Non-pigmented ciliary epithelial cell (primary cell): ENCODE measurements at places on chromosomes 3 and 15.
A peak's percentile ranks its signal among the peaks of the same experiment; 100 is the strongest.

DNA sequence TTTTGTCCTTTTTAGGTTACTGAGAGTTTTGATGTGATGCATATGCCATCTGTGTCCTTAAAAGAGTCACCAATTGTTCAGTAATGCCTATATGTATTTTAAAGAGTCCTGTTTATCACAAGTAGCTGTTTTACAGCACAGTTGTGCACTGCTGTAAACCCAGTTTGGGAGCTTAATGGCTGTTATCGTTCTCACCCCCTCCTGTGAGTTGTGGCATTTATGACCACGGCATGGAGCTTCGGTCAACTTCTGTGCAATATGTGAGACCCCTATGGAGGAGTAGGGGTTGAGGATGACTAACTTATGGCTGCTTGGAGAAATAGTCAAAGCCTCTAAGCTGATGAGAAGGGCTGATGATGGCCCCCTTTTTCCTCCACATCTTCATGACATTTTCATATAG is 67.2 kb downstream of the ARHGEF26 start:
- no peak for DNase-seq

GRCh38 chr3:132416161-132416560 is 1.1 kb upstream of the DNAJC13 start:
- no peak for DNase-seq

DNA sequence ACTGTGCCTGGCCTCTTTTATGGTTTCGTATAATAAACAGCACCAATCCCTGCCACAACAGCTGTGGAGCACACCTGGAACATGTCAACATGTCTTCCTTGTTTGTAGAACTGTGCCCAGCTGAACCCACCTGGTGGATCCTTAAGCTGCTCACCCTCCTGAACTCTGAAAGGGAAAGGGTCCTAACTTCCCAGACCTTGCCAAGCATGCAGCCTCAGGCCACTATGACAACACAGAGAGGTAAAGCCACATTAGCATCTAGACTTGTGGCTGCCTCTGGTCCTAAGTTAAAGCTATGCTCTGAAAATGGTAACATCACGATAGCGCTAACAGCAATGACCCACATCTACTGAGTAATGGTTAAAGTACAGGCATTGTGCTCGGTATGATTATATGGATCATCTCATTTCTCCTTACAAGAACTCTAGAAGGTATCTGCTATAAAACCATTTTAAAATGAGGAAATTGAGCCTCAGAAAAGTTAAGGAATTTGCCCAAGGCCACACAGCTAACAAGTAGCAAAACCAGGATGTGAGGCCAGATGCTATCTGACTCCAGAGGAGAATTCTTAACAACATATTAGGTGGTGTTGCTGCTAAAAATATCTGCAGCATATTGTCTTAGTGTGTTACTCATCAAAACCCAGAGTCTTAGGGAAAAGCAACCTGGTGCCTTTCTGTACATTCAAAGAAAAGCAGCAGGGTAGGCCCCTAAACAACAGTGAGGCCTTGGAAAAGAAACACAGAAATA is 23.1 kb upstream of the HERC1 start:
- DNase-seq: peak; percentile 61

GRCh38 chr3:39350714-39351113 is 21.2 kb downstream of the CCR8 start:
- no peak for DNase-seq

DNA sequence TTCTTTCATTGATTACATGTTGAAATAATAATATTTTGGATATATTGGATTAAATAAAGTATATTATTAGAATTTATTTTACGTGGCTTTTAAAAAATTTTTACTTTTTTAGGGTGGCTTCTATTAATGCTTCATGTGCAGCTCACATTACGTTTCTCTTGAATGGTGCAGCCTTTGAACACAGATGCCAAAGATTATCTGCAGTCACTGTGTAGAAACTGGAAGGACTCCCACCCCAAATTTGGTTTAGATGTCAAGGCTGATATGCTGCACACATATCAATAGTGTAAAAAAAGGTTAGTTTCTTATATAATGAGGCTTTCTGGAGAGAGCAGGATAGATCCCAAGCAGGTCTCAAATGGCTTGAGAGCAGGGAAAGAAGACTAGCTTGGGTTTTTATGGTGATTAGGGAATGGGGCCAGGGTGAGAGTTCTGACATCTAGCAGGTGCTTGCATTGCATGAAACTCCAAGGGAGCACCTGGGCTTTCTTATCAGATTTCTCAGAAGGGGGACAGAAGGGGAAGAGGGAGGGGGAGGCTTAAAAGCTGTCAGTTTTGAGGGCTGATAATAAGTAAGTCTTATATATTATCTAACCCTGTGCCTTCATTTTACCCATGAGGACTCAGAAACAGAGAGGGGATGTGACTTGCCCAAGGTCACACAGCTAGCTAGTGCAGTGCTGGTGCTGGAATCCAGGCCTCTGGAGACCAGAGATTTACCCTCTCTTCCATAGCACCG is 89.6 kb downstream of the CHST2 start:
- no peak for DNase-seq

- DNase-seq: no peak
Measured at GRCh38 chr3:106033654-106034053, 164.8 kb upstream of the CBLB start.

DNA sequence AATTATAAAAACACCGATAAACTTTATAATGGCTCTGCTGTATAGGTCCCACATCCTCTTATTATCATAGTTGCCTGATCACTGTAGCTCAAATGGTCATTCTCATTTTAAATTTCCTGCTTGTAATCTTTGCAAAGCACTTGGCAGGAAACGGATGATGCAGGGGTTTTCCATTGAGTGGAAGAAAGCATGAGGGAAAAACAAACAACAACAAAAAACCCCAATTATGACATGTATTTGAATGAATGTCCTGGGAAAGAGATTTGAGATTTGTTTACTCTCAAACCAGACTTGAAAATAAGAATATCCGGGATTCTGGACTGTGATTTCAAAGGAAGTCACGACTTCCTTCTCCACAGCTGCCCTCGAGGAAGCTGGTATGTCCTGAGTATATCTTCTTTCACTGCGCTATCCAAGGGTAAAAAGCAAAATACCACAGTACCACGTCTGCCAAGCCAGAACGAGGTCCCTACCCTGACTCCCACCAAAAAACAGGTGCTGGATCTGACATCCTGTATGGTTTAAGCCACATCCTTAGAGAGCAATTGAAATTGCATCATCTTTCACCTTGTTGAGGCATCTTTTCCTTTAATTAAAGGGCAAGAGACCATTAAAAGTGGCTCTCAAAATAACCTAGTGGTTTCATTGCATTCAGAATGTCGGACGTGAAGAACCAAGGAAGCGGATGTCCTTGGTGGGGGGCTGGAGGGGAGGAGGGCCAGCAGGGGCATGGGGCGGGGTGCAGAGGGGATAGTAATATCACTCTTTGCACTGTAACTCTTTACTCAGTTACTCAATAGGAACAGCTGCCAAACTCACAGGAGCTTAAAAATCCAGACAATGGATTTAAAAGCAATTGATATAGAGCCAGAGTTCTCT is 13.5 kb upstream of the TIPIN start:
- no peak for DNase-seq

GRCh38 chr3:19866751-19867347 is 67.2 kb downstream of the EFHB start:
- DNase-seq: peak; percentile 24

- DNase-seq: no peak
Measured at GRCh38 chr3:33008282-33008681, 56.8 kb downstream of the CCR4 start.

DNA sequence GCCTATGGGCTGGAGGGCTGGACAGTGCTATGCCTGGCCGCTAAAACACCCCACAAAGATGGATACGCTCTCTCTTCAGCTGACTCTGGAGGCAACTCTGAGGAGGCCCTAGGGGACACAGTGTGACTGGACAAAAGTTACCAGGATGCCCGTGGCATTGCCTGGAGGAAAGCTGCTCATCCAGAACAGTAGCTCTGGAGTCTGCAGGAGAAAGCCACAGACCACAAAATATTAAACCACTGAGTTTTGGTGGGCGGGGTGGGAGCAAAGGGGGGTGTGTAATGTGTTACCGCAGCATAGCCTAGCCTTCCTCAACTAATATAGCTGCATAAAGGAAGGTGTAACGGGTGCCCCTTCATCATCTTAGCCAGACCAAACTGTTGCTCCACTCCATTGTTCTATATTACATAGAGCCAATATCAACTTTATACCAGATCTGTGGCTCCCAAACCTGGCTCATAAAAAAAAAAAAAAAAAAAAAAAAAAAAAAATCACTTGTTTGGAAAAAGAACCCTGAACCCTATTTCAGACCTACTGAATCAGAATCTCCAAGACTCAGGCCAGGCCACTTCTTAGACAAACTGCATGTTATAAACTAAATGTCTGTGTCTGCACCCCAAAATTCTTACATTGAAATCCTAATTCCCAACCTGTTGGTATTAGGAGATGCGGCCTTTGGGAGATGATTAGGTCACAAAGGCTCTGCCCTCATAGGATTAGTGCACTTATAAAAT is 132.6 kb downstream of the TNIK start:
- DNase-seq: no peak
